ENCODE measurements at places on chromosomes 7 and 10.

DNA sequence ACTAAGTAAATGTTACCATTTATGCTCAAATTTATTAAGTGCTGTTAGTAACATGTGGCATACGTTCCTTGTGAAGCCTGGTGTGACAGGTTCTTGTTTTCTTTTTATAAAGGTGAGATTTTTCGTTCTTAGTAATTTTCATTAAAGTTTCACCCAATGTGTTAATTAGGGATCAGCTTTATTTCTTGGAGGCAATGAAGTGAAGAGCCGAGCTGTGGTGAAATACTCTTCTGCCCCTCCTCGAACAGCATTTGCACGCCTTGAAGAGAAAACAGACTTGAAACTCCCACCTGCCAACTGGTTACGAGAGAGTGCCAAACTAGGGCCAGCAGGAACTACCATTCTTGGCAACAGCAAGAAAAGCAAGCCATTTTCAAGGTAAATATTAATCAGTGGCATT lies 1.5 kb downstream of the EDRF1 start:
- no peak for DNase-seq

- no peak for DNase-seq
These were observed 18.7 kb downstream of the MYO1G start for GRCh38 chr7:44960011-44960580.

DNA sequence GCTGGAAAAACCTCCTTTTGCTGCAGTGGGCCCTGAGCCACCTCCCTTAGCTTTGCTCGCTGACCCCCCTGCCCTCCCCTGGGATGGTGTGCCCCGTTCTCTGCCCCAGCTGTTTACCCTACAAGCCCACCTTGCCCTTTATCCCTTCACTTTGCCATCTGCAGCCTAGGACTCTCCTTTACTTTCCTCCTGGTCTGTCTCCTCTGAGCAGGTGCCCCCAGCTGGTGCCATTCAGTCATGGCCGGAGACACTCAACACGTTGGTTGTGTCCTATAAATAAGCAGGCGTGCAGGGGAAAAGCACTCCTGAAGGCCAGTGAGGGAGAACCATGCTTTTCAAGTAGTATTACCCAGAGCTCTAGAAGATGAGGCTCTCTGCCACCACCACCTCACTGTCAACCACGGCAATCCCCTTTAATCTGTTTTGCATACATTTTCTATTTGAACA lies 6.1 kb downstream of the RASSF4 start:
- DNase-seq, result no peak

- DNase-seq, result no peak
These were observed 94.2 kb upstream of the NPVF start for GRCh38 chr7:25322473-25322872.

DNA sequence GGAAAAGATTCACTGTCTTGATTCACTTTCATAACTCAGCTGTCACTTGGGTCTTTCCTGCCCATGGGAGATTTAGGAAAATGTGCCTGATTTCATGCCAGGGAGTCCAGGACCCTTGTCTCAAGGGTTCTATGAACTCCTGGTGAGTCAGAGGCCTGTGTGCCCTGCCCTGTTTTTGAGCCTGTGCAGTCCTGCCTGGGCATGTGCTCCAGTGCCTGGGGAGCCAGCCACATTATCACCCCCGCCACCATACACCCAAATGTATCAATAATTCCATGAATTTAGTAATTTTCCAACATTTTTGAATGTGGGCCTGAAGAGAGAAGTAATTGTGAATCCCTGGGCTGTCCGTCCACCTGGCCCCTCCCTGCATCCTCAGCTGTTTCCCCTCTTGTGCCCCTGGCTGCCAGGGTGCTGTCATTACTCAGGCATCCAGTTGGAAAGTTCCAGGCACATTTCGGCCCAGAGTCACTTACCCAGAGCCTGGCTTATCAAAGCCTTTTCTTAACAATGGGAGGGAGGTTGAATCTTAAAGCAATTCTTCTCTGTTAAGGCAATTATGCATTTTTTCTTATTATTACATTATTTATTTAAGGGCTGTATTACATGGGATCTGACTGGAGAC lies 287.8 kb upstream of the CDC14C start:
- no peak for DNase-seq
